ENCODE measurements at places on chromosomes 3 and 15.

DNA sequence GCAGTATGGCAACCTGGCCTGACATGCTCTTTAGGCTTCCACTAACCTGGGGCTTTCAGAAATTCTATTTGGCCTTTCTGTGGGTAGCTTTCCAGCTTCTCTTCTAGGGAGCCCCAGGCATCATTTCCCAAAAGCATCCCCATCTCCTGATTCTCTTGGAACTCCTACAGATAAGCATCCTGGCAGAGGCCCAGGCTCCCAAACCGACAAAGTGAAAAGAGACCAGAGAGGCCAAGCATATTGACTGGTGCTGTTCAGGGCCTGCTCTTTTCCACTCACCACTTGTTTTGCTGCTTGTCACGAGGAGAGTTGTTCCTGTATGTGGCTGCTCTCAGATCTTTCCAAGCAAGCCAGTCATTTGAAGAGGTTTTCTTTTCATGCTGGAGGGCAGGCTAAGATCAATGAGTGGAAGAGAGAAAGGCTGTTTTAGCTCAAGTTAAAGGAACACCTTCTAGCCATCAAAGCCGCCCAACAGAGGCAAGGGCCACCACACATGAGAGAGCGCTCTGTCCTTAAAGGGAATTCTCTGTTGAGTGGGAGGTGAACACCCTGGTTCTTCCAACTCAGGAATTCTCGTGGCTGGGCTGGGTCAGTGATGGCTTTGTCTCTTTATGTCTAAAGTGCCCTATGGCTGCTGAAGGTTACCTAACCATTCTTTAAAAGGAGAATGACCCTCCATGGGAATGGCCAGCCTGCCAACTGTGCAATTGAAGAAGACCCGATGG, 31.1 kb upstream of the NR2E3 start:
- no peak for DNase-seq

- DNase-seq, result no peak
These were observed 36.6 kb downstream of the PSTPIP1 start for GRCh38 chr15:77031376-77032050.

DNA sequence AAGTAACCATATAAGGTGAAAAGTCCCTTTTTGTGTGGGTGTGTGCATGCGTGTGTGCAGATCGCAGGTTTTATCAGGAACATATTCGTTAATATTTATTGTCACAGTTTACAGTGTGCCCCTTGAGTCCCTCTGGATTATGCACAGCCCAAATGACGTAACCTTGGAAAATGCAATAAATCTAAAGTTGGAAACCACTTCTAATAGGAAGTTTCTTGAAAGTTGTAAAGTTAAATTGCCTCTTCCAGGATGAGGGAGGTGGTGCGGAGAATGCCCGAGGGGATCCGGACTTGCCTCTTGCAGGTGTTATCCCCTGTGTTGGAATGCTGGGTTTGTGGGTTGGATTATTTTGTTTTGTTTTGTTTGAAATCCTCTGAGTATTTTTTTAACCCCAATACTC, 143.3 kb downstream of the CMSS1 start:
- no peak for DNase-seq

- no peak for DNase-seq
These were observed 113.9 kb upstream of the MRPL3 start for GRCh38 chr3:131616719-131617118.

DNA sequence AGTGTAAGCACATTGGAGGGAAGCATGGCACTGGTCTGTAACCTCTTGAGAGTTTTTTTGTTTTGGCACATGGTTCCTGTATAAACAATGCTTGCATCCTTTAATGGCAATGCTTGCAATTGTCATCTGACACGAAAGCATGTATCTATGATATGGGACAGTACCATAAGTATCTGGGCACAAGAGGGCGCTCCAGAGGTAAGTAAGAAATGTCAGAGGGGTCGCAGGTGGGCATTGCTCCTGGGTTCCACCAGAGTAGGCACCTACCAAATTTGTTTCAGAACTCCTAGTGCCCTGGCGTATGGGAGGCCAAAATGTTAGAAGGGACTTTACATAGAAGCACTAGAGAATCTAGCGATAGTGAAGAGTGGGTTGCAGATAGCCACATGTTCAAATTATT, 58.7 kb upstream of the BCHE start:
- DNase-seq, result no peak

DNA sequence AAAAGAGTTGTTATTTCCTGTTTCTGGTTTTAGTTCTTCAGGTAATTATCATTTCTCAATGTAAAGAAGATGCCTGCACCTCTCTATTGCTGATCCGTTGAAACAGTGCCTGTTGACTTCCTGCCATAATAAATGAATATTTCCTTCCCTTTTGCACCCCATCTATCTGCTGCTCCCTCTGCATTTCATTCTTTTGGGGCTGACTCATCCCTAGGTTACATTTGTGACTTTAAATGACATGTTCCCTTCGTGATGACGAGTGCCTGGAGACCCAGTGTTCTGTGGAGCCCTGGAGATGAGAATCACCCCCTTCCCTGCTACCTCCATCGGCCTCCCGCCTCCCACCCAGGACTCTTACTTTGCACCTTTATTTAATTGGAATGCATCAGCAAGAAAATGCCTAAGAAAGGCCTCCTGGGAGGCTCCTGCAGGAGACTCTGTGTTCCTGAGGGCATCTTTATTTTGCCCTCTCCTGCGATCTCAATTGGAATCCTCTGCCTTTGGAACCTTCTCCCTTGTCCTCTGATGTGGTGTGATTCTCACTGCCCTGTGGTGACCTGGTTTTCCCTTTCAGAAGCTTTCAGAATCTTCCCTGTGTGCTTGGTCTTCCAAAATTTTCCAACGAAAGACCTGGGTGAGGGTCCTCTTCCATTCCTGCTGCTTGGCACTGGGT, 13.7 kb downstream of the LRRK1 start:
- no peak for DNase-seq

DNA sequence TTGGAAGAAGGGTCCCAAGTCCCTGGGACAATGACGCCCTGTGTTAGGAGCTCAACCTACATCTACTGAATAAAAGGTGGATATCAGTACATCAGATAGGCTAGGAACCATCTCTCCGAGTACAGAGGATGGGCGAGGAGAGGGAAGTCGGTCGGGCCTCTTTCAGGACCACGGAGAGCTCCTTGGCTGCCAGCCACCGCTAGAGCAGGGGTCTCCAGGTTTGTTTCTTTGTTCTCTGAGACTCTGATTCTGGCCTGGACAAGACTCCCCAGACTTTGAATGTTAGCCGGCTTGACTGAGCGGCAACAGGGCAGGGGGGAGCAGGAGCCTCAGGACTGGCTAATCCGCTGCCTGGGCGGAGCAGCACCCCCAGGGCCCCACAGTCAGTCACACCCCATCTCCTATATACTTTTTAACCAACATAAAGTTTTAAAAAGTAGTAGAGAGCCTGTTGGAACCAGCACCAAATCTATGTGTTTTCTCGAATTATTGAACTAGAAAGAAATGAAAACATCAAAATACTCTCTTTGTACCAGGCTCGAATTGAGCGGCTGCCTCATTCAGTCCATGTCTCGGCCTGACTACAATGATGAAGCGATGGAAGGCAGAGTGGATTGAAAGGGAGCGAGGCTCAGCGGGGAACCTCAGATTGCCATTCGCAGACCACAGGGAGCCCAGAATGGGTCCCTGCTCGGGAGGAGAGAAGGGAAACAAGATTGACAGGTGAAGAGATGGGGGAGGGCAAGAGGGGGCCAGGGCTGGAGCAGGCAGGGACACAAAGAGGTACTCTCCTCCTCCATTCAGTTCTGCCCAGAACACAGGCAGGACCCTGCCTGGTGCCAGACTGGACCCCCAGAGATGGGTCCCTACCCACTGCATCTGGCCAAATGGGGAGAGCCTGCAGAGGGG, 131.6 kb downstream of the TPRA1 start:
- DNase-seq, result no peak

DNA sequence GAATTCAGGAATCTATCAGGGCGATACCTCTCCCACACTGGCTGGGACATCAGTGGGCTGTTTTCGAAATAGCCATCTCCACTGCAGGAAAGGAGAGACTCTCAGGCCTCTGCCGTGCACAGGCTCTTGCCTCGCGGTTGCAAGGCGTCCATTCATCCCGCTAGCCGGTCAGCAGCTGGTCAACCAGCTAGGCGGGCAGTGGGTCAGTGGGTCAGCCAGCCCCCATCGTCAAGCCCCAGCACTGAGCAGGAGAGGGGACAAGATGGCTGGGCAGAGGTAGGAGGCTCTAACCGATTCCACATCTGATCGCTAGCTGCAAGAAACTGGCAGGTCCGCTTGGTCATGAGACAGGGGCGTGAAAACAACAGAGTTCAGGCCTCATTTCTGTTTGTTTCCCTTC, 45.1 kb downstream of the MUC4 start:
- no peak for DNase-seq

- no peak for DNase-seq
These were observed 74.2 kb downstream of the TM4SF4 start for GRCh38 chr3:149548669-149549065.

GRCh38 chr15:87357637-87358313, 898.8 kb downstream of the NTRK3 start:
- DNase-seq, result no peak
